Inflammatory macrophage (primary cell): ENCODE measurements at places on chromosomes 3 and 15.

GRCh38 chr3:142117056-142117851, 32.1 kb downstream of the TFDP2 start:
- no peak for DNase-seq

- DNase-seq, result no peak
These were observed 81.7 kb upstream of the TJP1 start for GRCh38 chr15:29903785-29904464.

- DNase-seq, result no peak
These were observed 108.8 kb downstream of the XXYLT1 start for GRCh38 chr3:195162033-195162669.

- DNase-seq, result no peak
These were observed 270.0 kb upstream of the TPRG1 start for GRCh38 chr3:188901671-188902287.

DNA sequence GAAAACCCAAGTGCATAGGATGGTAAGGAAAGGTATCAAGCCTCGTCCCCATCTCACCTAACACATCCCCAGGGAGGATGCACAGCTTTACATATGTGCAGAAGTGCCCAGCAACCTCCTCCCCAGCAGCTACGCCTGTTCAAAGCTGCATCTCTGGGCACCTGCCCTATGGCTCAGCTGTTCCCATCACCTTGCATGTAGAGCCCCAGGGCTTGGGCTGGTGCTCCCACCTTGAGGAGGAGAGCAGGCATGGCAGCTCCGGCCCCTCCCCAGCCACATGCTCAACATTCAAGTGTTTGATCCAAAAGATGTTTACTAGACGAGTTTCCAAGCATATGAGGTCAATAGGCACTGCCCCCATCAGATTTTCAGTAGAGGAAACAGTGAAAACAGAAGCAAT, 173.5 kb downstream of the ATP10A start:
- DNase-seq, result no peak

DNA sequence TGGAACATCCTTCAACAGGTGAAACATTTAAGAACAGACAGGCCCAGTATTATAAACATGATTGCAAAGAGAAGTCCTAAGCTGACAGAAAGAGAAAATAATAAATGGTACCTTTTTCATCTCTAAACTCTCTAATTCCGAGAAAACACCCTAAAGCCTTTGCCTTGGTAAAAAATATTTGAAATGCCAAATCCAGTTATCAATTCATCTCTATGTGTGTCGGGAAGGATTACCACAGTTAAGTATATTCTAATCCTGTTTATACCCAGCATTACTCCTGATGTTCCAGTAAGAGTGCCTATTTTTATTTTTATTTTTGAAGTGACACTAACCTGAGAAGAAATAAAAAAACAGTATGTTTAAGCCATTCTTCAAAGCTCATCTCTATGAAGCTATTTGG, 219.3 kb upstream of the NANOGP8 start:
- DNase-seq, result no peak

GRCh38 chr3:69094467-69095205, 9.9 kb downstream of the ARL6IP5 start:
- DNase-seq, result peak; percentile 65

DNA sequence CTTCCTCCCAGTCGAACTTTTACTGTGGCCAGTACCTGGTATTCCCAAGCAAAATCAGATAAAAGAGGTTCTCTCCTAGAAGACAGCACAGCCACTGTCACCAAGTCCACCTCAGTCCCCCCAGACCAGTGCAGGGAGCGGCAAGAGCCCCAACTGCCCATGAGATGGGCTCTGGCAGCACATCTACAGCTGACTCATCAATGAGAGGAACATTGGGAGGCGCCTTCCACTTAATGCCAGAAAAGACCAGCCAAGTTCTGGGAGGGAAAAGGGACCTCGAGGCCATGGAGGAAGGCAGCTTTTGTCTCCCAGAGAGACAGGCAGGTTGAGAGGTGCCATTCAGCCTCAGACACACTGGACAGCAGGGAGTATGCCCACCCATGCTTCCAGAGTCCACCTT, 28.2 kb downstream of the POC1A start:
- no peak for DNase-seq

DNA sequence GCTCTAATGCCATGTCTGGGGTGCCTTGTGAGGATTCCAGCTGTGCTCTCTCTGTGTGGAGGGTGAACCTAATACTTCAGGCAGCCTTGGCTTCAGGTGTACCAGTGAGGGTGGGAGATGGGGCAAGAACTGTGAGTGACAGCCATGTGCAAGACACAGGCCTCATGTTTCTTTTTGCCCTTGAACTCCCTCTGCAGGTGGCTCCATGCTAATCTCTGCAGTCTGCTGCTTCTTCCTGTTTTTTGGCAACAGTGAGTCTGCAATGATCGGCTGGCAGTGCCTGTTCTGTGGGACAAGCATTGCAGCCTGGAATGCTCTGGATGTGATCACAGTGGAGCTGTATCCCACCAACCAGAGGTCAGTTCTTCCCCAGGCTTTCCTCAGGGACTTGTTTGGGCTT, 189.3 kb downstream of the SV2B start:
- peak; percentile 32 for DNase-seq

GRCh38 chr3:13263770-13264467, 156.2 kb downstream of the NUP210 start:
- no peak for DNase-seq

DNA sequence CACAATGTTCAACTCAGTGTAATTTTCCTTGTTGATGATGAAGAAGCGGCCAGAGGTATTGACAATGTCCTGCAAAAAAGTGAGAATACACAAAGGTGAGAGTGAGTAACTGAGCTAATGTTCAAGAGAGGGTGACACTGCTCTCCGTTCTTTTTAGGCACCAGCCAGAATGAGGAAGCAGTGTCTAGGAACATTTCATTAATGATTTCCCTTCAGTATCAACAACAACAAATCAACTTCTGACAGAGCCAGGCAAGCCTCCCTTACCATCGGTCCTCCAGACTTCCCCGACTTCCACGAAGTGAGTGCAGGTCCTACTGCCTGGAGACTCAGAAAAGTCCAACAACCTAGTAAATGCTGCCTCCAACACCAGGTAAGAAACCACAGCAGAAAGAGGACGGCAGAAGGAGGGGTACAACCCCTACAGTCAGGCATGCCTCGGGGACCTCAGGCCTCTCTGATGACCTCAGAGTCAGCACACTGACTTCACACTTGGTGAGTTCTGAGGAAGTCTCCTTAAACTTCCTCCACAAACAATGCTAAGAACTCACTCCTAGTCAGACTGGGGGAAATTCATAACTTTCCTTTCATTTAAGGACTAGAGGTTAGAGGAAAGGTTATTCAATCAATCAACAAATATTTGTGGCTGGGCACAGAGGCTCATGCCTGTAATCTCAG, 62.7 kb downstream of the NPTN start:
- DNase-seq, result peak; percentile 55

DNA sequence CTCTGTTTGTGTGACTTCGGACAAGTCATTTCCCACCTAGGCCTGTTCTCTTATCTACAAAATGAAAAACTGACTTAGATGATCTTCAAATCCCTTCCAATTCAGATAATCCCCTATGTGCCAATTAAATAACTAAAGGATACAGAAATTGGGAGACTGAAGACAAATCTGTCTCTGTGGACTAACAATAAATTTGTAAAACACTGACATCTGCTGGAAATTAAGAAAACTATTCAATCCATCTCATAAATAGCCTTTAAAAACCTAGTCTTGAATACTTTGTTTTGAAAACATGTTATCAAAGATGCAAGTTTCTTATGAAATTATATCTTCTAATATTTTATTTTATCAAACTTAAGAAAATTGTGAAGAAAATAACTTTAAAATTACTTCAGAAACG, 38.3 kb downstream of the MTHFS start:
- DNase-seq, result no peak

DNA sequence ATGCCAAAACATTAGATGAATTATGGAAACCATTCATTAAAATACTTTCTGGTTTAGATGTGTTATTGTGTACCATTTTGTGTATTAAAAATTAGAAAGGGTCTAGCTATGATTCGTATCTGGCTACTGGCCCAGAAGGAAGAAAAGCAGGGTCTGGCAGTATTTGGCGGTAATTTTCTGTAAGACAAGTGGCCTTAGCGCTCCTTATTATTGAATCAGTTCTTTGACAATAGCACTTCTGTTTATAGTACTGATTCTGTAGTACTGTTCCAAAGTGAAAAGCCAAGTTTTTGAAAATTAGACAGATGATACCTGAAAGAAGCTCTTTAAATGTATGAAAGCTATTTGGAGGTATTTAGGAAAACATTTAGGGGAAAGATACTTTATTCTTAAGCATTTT, 10.2 kb downstream of the GLCE start:
- DNase-seq, result no peak

GRCh38 chr3:123038751-123039150, 11.2 kb upstream of the SEMA5B start:
- no peak for DNase-seq

- DNase-seq, result no peak
These were observed 1078.2 kb downstream of the ZPLD1 start for GRCh38 chr3:103513003-103513402.

- no peak for DNase-seq
These were observed 4.6 kb downstream of the FAM3D start for GRCh38 chr3:58661836-58662420.

DNA sequence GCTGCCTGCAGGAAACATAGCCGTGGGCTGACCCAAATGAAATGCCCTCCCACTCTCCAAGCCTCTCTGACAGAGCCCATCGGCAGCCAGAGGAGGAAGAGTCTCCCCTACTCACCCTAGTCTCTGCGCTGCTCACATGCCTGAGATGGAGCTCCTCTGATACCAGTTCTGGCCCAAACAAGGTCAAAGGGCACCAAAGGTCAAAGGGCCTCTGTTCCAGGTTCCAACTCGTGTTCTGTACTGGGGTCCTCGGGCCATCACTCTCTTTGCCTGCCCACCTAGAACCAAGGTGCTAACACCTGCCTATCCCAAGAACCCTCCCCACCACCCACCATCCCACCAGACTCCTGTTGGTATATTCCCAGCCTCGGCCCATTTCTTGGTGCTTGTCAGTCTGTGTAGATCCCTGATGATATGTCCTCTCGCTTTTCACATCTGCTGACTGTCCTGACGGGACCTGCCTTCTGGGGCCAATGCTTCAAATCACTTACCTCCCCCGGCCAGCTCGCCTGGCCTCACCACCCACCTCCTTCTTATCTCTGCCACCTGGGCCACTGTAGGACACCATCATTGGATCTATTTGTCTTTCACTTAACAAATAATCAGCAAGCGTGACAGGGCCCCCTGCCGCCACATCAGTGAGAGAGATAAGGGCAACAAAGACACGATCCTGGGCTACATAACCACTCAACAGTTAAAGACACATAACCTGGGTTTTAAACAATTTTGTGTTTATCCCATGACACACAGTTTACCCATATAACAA, 90.4 kb downstream of the SRGAP3 start:
- no peak for DNase-seq

DNA sequence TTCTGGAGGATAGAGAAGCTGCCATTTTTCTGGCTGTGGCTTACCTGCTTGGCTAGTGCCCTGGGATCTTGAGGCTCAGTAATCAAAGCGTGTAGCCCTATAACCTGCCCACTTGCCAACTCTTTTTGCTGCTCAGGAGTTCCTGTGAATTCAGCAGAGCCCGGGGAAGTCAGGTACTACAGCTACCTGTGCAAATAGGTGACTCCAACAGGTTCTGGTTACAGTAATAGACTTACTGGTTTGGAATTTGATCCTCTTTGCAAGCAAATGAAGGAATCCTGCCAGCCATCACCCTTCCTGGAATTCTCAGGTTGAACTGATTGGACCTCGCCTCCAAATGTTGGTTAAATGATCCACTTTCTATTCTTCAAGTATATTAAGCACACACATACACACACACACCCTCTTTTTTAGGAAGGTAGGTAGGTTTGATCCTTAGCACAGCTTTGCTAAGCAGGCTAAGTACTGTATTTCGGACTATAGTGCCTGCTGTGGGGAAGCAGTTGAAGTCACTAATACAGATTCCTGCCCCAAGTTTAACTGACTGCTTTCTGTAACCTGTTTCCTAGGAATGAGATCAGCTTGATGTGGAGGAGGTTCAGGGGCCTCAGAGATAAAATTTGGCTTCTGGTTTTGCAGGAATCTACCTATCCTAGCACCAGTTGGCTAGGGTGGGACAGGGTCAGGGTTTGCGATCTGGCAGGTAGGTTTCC, 2.3 kb downstream of the PPCDC start:
- no peak for DNase-seq

DNA sequence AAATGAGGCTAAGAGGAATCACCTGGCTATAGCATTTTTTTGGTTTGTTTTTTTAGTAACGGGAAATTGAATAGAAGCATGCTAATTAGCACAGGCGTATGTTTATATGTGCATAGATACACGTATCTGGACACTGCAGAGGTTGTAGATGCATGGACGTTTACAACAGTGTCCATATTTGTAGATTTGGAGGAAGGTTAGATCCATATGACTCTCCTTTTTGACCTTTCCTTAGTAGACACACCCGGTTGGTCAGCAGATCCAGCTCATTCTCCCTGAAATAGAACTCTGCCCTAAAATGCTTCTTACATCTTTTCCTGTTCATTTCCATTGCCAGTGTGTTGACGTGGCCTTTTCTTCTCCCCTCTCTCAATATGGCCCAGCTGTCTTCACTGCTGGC, 60.1 kb downstream of the SLCO3A1 start:
- no peak for DNase-seq

- DNase-seq, result no peak
These were observed 50.6 kb downstream of the WDR76 start for GRCh38 chr15:43877371-43877770.

DNA sequence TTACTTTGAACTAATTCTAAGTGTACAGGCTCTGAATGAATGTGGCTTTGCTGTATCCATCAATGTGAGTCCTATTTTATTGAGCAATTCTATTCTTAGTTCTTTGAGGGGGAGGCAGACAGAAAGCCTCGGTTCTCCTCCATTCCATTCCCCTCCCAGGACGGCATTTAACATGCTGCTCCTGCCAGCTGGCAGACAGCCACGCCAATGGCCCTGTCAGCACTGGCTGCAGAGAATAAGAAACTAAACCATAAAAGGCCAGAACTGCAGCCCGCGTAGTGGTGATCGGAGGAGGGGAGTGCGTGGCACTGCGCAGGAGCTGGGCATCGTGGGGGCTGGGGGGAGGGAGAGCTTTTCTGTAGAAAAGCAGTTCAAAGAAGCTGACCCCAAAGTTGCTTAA, 76.0 kb upstream of the HACD2 start:
- DNase-seq, result no peak

DNA sequence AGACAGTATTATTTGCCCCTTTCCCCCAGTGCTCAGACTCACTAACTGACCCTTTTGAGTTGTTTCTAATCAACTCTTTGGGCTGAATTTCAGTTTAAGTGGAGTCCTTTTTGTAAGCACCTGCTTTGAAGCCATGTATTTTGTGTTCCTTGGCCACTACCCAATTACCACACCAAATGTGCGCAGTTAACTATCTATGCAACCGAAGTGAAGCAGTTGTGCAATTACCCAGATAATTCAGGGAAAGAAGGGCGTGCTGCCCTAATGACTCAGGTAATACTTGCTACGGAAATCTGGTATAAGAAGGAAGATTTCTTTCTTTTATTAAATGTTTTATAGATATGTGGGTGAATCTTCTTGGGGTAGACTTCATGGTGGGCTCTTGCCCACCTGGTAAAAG, 371.9 kb upstream of the TBL1XR1 start:
- DNase-seq, result no peak
